Activated CD8-positive, alpha-beta memory T cell treated with anti-CD3 and anti-CD28 coated beads for 1 hour (primary cell): ENCODE measurements at places on chromosomes 3 and 15.

DNA sequence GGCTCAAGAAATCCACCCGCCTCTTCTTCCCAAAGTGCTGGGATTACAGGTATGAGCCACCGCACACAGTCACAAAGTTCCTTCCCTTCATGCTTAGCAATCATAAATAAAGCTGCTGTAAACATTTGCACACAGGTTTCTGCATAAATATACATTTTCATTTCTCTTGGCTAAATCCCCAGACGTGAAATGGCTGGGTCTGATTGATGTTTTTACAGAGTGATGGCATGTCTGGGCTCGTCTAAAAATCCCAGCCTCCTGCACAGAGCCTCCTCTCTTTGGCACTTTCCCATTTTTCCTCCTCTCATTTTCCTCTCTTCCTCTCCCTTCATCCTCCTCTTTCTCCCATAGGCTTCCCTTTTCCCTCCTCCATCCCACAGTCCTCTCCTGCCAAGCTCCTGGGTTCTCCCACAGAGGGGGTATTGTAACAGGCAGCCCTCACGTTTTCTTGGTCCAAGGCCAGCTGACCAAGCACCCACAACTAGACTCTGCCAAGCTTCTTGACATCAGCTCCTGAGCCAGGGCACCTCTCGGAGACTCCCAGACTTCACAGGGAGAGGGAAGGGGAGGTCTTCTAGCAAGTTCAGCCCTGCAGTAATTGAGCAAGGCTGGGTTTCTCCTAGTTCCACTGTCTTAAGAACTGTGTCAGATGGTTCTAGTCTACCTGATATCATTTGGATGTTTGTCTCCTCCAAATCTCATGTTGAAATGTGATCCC lies 10.5 kb upstream of the PLA2G4E start:
- DNase-seq: no peak

- no peak for DNase-seq
These were observed 36.0 kb downstream of the NKIRAS1 start for GRCh38 chr3:23880703-23881339.

DNA sequence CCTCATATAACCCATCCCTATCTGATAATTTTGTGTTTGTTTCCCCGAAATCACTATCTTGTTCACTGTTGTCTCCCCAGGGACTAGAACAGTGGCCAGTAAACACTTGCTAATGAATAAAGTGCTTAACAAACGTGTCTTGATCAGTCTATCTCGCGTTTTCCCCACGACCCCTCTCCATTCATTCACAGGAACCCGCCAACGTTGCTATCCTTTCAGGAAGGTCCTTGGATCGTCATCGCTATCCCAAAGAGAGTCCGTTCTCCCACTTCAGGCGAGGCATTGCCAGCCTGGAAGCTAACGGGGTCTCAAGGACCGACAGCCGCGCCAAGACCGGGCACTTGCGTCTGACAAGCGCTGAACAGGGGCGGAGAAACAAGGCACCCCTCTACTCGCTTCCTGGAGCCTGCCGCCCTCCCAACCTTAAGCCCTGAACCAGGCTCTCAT lies 344 bp downstream of the LINS1 start:
- DNase-seq: no peak

GRCh38 chr3:181298421-181298820 lies 308.9 kb upstream of the DNAJC19 start:
- no peak for DNase-seq

GRCh38 chr15:91110407-91110806 lies 10.3 kb downstream of the SV2B start:
- DNase-seq: no peak

DNA sequence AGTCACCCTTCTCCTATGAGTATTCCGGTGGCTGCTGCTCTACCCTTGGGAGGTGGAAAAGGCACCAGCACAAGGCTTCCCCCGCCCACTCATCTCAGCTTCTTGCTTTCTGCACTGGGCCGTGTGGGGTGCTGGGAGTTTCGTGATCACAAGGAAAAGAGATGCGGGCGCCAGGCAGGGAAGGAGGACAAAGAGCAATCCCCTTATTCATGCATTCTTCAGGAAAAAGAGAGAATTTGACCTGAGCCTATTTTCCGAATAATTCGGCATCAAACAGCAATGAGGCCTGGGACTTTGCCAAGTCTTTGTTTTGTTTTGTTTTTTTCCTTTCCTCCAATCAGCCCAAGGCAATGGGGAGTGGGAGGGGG lies 102.2 kb upstream of the LPP start:
- DNase-seq: no peak

DNA sequence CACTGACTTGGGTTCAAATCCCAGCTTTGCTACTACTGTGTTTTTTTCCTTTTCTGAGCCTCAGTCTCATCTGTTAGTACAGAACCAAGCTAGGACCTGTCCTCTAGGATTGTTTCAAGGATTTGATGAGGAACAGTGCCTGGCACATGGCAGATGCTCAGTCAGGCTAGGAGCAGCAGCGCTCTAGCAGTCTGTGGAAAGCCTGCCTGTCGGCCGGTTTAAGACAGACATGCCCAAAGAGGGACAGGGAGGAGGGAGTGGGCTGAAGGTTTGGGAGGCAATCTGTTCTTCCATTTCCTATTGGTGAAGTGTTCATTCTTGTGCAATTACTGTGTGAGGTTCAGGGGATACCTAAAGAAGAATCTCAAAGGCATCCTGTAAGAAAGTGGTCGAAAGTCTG lies 35.1 kb upstream of the RGMA start:
- DNase-seq: no peak

DNA sequence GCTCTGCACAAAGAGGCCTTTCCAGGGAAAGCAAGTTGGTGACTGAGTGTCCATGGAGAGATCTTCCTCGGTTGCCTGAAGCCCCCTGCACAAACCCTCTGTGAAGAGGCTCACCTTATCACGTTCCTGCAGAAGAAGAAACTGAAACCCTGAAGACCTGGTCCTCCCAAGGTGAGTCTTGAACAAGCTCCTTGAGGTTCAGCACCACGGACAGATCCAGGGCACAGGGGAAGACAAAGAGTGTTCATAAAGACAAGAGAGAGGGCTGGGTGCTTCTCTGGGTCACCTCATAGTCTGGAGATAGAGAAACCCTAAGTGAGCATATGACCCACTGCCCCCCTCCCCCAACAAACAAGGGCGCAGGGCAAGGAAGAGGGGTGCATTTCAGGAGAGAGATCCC lies 21.7 kb upstream of the TBC1D21 start:
- peak; percentile 8 for DNase-seq

DNA sequence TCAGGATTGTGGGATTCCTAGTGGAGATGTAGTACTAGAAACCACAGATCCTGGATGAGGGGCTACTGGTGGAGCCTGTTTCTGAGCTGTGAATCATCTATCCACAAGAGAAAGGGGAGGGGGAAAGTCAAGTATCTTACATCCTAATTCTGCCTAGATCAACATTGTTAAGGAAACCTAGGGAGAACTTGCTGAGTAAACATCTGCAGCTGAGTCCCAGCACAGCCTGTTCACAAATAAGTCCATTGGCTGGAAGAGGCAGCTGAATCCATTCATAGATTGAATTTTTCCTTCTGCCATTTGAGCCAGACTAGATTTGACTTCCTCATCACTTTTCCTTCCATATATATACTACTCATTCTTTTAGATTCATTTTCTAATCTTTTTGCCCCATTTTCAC lies 460.5 kb downstream of the TUSC7 start:
- no peak for DNase-seq

- no peak for DNase-seq
These were observed 12.1 kb upstream of the POLG start for GRCh38 chr15:89346516-89347231.

DNA sequence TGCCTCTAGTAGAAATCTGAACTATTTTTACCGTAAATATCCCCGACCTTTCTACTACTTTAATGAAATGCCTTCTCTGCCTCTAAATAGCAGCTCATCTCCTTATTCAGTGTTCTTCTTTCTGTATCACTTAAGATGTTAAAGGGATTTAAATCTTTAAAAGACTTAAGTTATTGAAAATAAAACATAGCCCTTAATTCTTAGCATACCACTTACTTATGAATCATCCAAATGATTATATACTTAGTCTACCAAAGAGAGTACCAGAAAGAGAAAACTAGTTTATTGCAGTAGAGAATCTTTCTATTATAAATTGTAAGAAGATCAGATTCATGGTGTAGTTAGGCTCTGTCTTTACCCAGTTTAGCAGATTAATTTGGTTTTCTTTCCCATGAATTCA lies 802.0 kb downstream of the TBL1XR1 start:
- no peak for DNase-seq
